Caki2 (cell line): ENCODE measurements at places on chromosomes 5 and 9.
A peak's percentile ranks its signal among the peaks of the same experiment; 100 is the strongest.

GRCh38 chr5:143426437-143426991, 23.0 kb upstream of the NR3C1 start:
- no peak for DNase-seq

DNA sequence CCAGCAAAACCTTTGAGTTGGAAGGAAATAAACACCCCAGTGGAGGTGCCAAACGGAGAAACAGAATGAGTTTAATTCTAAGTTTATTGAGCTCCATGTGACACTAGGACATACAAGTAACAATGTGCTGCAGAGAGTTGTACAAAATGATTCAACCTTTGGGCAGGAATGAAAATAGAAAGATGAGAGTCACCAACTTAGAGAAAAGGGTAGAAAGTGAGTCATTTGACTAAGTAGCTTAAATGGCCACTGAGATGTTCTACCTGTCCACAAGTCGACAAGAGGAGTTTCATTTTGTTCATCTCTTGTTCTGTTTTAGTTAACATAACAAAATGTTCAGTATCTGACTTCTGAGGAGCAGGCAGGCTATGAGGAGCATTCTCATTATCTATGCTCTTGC, 284.7 kb downstream of the NR2F1-AS1 start:
- no peak for DNase-seq

- DNase-seq = no peak
Measured at GRCh38 chr9:105425816-105426433, 21.9 kb upstream of the FSD1L start.

DNA sequence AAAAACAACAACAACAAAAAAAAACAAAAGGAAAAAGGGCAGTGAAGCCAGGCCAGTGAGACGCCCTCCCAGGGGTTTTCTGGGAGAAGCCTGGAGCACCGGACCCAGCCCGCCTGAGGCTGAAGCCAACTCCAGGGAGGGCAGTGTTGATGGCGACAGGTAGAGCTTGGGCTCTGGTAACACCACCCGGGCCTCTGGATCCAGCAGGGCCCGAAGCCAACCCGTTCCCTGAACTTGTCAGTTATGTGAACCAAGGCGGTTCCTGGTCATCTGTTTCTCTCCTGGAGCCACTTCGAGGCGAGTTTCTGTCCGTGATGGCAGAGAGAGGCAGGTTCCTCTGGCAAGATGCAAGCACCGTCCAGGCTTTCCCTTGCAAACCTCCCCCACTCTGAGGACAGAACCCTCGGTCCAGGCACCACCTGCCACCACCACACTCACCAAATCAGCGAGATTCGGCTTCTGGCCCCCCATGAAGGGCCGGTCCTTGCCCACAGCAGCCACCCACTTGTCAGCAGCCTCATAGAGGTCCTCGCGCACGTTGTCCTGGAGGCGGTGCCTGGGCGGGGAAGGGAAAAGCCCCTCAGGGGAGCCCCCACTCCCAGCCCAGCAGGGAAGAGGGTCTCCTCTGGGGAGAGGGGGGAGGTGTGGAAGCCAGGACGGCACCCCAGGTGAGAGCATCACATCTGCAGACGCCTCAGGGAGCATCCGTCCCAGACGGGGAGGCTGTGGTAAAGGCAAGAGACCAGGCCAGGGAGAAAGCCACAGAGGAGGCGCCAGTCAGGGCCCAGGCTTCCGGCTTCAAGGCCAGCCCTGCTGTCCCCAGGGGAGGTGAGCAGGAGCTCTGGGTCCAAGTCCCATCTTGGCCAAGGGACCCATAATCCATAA, 5.4 kb downstream of the PTGES2 start:
- DNase-seq = no peak

DNA sequence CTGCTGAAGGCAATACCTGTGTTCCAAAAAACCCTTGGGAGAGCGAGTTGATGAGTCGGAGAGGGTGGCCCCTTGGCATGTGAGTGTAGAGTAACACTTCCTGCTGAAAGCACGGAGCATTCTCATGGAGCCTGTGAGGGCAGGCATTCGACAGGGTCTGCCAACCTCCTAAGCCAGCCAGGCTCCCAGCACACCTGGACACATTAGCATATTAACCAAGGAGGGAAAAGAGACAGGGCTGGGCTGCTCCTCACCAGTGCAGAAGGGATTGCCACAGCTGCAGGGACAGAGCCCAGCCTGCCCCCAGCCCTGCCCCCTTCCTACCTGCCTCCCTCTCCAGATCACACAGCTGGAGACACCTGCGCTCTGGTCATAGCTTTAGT, 46.4 kb upstream of the SEMA4D start:
- no peak for DNase-seq

DNA sequence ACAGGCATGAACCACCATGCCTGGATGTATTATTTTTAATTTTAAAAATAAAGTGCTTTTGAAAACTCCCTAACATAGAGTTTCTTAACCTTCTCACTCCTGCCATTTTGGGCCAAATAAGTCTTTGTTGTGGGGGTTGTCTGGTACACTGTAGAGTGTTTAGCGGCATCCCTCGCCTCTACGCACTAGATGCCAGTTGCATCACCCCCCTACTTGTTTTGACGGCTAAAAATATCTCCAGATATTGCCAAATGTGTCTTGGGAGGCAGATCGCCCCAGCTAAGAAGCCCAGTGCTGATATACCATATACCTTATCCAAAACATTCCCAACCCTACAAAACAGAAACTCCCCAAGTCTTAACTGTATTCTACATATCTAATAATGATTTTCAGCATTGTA, 54.6 kb downstream of the SCAI start:
- no peak for DNase-seq

- DNase-seq = no peak
Measured at GRCh38 chr5:19694949-19695611, 292.9 kb downstream of the CDH18 start.

DNA sequence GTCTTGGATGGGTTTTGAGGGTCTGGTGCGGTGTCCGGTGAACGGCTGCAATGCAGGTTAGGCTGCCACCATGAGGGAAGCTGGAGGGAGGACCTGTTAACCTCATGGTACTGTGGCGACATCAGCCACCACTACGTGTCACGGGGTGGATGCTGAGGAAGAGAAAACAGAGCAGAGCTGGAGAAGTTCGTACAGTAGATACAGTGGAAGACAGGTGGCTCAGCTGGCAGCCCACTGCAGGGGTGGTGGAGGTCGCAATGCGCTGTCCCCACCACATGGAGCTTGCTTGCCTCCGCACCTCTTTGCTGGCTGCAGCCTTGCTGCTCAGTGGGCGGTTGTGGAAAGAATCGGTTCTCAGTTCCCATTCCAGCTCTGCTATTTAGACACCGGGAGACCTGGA, 2.8 kb downstream of the DCANP1 start:
- no peak for DNase-seq

- DNase-seq = no peak
Measured at GRCh38 chr5:172606156-172606785, 34.8 kb upstream of the NEURL1B start.

- DNase-seq = no peak
Measured at GRCh38 chr9:95399261-95399660, 81.8 kb upstream of the FANCC start.

DNA sequence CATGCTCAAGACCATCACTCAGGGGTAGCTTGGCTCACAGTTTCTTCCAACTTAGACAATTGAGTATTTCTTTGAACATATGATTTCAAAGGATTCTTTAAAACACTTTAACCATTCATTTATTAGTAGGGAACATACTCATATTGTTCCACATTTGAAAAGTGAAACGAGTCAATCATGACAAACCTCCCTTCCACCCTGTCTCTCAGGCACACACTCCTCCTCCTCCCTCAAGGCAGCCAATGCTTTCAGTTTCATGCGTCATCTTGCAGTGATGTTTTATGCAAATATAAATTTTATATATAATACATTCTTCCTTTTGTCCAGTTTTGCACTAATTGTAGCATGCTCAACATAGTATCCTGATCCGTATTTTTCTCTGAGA, 126.0 kb upstream of the BOD1 start:
- DNase-seq = no peak

GRCh38 chr5:170636801-170637477, 133.1 kb downstream of the KCNIP1 start:
- no peak for DNase-seq

DNA sequence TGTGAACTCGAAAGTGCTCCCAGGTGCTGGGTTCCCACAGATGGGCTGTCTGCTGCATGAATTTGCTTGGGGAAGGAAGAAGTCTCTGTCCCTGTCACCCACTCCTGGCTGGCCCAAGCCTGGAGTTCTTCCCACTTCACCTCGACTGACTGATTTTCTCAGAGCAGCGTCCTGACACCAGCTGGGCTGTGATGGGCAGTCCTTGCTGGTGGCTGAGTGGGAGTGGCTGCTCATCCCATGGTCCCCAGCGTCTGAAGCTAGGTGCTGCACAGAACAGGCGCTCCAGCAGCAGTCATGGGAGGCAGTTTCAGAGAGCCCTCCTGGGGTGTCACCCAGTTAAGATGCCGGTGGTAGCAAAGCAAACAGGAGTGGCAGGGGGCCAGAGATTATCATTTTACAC, 10.1 kb upstream of the NEURL1B start:
- no peak for DNase-seq

- no peak for DNase-seq
Measured at GRCh38 chr5:172175263-172175719, 12.7 kb downstream of the STK10 start.

DNA sequence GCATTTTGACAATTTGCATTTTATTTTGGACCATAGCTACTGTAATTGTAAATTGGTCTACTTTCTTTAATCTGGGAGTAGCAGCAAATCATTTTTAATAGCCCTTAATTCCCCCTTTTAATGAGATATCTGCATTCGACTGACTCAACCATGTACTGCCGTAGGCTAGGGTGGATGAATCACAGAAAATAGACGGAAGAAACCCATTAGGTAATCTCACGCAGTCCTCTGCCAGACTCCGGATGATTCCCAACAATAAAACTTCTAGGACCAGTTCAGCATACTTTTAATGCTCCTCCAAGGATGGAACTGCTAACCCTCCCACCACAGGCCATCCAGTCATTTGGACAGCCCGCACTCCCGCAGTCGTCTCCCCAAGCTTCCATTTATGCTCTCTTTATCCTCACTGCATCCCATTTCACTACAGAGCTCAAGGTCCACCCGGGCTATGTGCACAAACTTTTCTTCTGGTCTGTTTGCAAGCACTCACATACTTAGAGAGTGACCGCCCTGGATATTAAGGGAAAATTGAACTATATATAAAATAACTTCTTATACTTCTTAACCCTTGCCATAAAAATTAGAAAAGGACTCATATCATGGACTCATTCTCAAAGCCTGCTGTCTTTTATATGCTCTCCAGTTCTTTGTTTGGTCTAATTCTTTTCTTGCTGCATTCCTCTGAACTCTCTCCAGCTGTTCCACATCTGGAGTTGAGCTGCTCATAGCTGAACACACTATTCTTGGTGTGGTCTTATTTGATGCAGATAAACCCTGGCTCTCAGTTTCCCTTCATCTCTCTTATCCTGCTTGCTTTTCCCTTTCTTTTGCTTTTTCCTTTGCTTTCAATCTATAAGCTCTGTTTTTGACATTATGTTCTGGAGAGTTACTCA, 326.6 kb downstream of the ARL15 start:
- no peak for DNase-seq

GRCh38 chr5:128015478-128015877, 68.1 kb upstream of the SLC12A2 start:
- no peak for DNase-seq

DNA sequence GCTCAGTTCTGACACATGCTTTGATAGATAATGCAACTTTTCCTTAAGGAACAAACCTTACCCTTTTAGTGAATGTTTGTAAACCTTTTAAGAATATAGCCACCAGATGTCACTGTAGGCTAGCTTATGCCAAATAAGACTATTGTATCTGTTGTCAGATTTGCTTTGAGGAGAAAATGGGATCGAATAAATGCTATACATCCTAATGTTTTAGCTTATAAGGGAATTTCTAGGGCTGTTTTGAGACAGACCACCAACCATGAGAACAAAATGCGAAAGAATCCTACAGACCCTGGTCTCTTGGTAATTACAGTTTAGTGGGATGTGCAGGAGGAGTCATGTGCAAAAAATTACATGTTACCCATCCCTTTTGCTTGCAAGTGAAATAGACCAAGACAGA, 127.6 kb upstream of the NMUR2 start:
- DNase-seq = peak; percentile 18

- DNase-seq = no peak
Measured at GRCh38 chr9:114869845-114870244, 60.5 kb downstream of the TNFSF8 start.

DNA sequence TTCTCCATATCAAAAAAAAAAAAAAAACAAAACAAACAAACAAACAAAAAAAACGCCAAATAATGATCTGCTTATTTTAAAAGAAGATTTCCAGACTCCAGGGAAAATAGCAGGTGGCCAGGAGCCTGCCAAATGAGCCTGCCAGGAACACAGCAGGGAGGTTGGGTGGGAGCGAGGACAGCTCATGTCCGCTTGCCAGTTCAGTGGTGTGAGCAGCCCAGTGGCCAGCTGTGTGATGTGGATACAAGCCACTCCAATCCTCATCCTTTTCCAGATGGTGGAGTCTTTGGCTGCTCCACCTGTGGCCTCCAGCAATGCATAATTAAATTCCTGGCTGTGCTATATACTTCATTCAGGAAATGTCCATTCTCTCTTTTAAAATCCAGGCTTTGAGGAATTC, 1025.1 kb upstream of the C9orf72 start:
- DNase-seq = no peak

- no peak for DNase-seq
Measured at GRCh38 chr5:67695369-67695768, 498.8 kb upstream of the CD180 start.

- no peak for DNase-seq
Measured at GRCh38 chr5:94218374-94218773, 400.0 kb downstream of the KIAA0825 start.

DNA sequence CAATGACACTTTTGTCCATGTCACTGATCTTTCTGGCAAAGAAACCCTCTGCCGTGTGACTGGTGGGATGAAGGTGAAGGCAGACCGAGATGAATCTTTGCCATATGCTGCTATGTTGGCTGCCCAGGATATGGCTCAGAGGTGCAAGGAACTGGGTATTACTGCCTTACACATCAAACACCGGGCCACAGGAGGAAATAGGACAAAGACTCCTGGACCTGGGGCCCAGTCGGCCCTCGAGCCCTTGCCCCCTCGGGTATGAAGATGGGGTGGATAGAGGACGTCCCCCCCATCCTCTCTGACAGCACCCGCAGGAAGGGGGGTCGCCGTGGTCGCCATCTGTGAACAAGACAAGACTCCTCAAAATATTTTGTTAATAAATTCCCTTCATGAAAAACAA, 12.0 kb downstream of the SEMA6A start:
- DNase-seq = no peak

DNA sequence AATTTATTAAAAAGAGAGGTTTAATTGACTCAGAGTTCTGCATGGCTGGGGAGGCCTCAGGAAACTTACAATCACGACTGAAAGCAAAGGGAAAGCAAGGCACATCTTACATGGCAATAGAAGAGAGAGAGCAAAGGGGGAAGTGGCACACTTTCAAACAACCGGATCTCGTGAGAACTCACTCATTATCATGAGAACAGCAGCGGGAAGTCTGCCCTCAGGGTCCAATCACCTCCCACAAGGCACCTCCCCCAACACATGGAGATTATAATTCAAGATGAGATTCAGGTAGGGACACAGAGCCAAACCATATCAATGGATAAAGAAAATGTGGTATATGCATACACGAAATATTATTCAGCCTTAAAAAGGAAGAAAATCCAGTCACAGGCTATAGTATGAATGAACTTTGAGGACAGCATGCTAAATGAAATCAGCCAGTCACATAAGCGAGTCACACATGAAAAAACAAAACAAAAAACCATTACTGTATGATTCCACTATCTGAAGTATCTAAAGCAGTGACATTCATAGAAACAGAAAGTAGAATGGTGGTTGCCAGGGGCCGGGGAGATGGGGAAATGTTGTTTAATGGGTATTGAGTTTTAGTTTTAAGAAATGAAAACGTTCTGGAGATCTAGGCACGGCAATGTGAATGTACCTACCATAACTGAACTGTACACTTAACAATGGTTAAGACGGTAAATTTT, 83.4 kb upstream of the PCA3 start:
- no peak for DNase-seq
